ENCODE measurements at places on chromosomes 6 and 20. TPM values are rescaled to one million over a fixed set of nuclear protein-coding genes. Genes with fewer than 3 reads are reported as not detected.

DEFB132 gene
- polyA plus RNA-seq: not detected

ZNF831 gene
- polyA plus RNA-seq: 0.06 TPM

CLDN20 gene
- polyA plus RNA-seq: not detected

TRIM15 gene
- not detected for polyA plus RNA-seq

SYCP2 gene
- polyA plus RNA-seq: 1.2 TPM

BEND6 gene
- polyA plus RNA-seq: 2.2 TPM

LTV1 gene
- polyA plus RNA-seq: 21.7 TPM

CCN6 gene
- not detected for polyA plus RNA-seq

KCNK16 gene
- not detected for polyA plus RNA-seq

FGD2 gene
- polyA plus RNA-seq: 4.0 TPM

RPN2 gene
- polyA plus RNA-seq: 213 TPM

PTCHD4 gene
- 0.55 TPM for polyA plus RNA-seq

HLA-G gene
- 0.23 TPM for polyA plus RNA-seq

EXOC2 gene
- 15.7 TPM for polyA plus RNA-seq

SNAI1 gene
- 0.95 TPM for polyA plus RNA-seq

CBLN4 gene
- 3.7 TPM for polyA plus RNA-seq

PMEPA1 gene
- 14.6 TPM for polyA plus RNA-seq

STXBP5 gene
- polyA plus RNA-seq: 7.2 TPM

ZNF334 gene
- 10.7 TPM for polyA plus RNA-seq

HLA-DRA gene
- polyA plus RNA-seq: 1,131 TPM

BCAS1 gene
- 0.15 TPM for polyA plus RNA-seq

ULBP2 gene
- 0.08 TPM for polyA plus RNA-seq

MRPS26 gene
- polyA plus RNA-seq: 65.6 TPM

ARHGAP40 gene
- not detected for polyA plus RNA-seq

TMEM200A gene
- 31.1 TPM for polyA plus RNA-seq

NKAIN4 gene
- polyA plus RNA-seq: not detected

SLC22A7 gene
- polyA plus RNA-seq: not detected

ELOVL2 gene
- polyA plus RNA-seq: 0.18 TPM

SNAP25 gene
- polyA plus RNA-seq: 6.3 TPM

SLPI gene
- polyA plus RNA-seq: 16.6 TPM

RRAGD gene
- 0.71 TPM for polyA plus RNA-seq

SUMO4 gene
- polyA plus RNA-seq: 0.53 TPM

TBX18 gene
- 1.5 TPM for polyA plus RNA-seq

FAM209B gene
- 0.22 TPM for polyA plus RNA-seq

TRIM38 gene
- 3.8 TPM for polyA plus RNA-seq

CGA gene
- polyA plus RNA-seq: not detected

HLA-DQB1 gene
- polyA plus RNA-seq: 2.5 TPM

MAS1L gene
- polyA plus RNA-seq: 0.15 TPM

TRIM40 gene
- polyA plus RNA-seq: not detected

GLP1R gene
- not detected for polyA plus RNA-seq

TNFRSF21 gene
- 18.3 TPM for polyA plus RNA-seq

LTB gene
- polyA plus RNA-seq: 0.73 TPM

TRERF1 gene
- 4.5 TPM for polyA plus RNA-seq

PPIL6 gene
- polyA plus RNA-seq: 6.3 TPM

TREML1 gene
- polyA plus RNA-seq: 0.16 TPM

CRIP3 gene
- 1.7 TPM for polyA plus RNA-seq

DNAH8 gene
- 0.02 TPM for polyA plus RNA-seq

PCMT1 gene
- 71.8 TPM for polyA plus RNA-seq

HTR1E gene
- polyA plus RNA-seq: 4.1 TPM

PKIB gene
- 0.99 TPM for polyA plus RNA-seq
